ENCODE measurements at places on chromosomes 2 and 18.

- DNase-seq = no peak
These were observed 54.8 kb downstream of the CDH20 start for GRCh38 chr18:61388010-61388409.

DNA sequence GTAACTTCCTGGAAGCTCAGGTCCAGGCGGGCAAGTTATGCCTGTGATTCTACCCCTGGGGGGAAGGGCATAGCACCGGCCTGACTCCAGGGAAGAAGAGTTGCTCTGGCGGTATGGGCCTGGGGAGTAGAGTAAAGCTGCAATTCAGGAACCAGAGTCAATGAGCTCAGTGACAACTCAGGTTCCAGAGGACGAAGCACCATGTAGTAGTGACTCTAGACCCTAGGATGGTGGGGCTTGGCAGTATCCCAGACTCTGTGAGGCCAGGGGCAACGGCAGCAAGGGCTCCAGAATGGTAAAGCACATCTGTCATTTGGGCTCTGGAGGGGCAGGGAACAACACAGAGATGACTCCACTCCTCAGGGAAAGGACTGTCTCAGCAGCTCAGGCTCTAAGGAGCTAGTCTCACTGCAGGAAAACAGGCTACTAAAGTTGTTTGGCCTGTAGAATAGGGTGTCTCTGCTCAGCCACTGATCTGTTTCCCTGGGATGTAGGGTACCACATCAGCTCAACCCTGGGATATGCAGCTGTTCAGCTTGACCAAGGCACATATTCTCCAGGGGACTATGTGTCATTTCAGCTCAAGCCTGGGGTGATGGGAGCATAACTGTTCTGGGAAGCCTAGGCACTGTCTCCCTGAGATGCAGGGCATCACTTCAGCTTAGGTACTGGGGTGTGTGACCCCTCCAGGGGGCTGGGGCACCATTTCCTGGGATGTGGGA, 36.2 kb upstream of the RHOB start:
- DNase-seq = no peak

- DNase-seq = no peak
These were observed 26.4 kb upstream of the FHOD3 start for GRCh38 chr18:36271153-36271552.

- DNase-seq = no peak
These were observed 21.1 kb upstream of the IHH start for GRCh38 chr2:219081701-219082331.

DNA sequence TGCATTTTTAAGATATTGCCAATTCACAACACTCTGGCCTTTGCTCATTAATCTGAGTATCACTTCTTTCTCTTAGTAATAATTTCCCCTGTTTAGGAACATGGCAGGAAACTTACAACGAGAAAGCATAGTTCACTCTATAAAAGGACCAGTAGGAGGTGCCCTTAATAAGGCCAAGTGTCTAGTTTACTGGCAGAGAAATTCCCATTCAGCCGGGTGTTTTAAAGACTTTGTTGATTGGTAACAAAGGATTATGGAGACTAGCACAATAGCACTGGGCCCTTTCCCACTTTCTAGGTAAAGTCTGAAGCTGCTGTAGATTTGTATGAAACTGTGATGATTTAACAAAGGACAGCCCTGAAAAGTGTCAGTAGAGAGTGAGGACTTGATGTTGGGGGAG, 3.1 kb downstream of the DCC start:
- DNase-seq = no peak

GRCh38 chr2:1651121-1652033, 92.9 kb downstream of the PXDN start:
- no peak for DNase-seq

GRCh38 chr18:63157293-63158011, 162.1 kb downstream of the BCL2 start:
- no peak for DNase-seq

DNA sequence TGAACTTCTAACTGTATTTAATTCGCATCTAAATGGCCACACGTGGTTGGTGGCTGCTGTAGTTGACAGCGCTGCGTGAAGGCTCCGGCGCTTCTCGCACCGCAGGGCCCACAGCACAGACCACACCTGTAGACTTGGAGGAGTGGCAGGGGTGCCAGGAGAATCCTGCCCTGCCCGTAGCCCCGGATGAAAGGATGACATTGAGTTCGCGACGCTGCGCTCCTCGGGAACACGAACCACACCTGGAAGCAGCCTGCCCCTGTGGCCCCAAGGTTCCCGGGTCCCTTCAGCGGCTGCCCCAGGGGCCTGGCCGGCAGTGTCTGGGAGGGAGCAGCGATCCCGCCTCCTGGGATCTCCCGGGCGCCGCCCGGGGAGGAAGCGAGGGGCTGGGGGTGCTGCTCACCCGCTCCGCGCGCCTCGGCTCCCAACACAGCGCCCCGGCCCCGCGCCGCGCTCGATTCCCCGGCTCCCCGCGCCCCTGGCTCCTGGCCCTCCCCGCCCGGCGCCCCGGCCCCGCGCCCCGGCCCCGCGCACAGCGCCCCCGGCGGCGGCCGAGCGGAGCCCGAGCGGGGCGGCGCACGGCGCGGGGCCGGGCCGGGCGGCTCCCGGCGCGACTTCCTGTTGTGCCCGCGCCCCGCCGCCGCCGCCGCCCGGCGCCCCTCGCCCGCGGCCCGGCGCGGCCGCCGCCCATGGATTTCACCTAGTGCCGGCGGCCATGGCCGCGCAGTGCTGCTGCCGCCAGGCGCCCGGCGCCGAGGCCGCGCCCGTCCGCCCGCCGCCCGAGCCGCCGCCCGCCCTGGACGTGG, at the start of gene RNPEPL1:
Gene RNPEPL1, plus strand, starts transcription at position 613 of the 806 bp plus-strand sequence. Its CDS starts 103 bp downstream, at position 716.
- no peak for DNase-seq

GRCh38 chr18:39793609-39794008, 2161.4 kb upstream of the PIK3C3 start:
- no peak for DNase-seq

DNA sequence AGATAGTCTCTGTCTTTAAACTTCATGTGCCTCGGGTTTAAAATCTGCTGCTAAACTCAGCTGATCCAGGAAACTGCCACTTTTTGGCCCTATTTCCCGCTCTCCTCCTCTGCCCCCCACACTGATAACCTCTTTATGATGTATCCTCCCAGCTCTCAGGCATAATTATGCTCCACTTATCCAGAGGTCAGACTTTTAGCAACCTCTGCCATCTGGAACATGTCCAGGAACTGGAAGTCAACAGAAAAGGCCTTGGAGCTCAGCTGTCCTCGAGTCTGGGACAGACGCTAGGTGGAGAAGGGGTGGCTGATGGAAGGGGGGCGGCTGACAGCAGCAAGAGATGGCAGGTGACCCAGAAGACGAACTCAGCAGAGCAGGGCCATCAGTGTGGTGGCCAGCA, 41.2 kb downstream of the ASAP2 start:
- no peak for DNase-seq

DNA sequence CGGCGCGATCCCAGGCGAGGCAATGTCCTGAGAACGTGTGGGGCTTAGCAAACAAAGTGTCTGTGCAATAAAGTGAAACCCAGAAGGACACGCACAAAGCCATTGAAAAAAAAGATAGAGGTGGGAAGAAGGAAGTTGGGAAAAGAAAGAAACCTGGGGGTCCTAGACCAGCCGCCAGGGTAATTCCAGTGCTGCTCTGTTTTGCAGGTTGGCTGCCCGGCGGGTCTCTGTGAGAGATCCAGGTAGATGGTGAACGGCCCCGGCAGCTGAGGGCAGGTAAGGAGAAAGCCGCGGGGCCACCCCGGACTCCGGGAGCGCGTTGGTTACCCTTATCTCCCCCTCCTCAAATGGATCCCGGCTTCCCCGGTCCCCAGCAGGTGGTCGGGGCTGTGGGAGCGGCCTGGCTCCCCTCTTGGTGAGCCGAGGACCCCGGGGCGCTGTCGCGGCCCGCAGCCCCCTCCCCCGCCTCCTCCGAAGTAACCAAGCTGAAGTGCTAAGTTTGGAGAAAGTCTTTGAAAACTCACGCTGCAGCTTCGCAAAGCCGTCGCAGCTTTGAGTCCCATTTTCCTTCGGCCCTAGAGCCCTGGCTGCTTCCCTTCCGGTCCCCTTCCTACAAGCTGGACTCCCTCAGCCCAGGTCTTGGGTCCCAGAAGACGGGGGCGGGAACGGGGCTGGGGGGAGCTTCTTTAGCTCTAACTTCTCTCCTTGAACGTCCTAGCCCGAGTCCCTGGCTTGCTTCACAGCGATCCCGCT, 588 bp downstream of the OTX1 start:
- DNase-seq = no peak

DNA sequence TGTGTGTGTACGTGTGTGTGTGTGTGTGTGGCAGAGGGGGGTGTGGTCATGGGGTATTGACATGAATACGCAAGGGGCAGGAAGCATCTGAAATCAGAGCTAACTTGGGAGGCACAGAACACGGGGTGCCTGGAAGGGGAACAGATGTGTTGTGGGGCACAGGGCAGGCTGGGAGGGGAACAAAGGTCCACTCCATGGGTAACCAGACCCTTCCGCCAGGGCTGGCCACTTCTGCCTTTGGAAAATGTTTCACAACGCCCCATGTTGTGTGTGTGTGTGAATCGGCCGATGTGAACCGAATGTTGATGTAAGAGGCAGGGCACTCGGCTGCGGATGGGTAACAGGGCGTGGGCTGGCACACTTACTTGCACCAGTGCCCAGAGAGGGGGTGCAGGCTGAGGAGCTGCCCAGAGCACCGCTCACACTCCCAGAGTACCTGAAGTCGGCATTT, at the start of gene SLC11A1:
Gene SLC11A1, plus strand, starts transcription at position 358 of the 451 bp plus-strand sequence. CDS start 96 bp downstream, outside the sequence.
- DNase-seq = no peak

DNA sequence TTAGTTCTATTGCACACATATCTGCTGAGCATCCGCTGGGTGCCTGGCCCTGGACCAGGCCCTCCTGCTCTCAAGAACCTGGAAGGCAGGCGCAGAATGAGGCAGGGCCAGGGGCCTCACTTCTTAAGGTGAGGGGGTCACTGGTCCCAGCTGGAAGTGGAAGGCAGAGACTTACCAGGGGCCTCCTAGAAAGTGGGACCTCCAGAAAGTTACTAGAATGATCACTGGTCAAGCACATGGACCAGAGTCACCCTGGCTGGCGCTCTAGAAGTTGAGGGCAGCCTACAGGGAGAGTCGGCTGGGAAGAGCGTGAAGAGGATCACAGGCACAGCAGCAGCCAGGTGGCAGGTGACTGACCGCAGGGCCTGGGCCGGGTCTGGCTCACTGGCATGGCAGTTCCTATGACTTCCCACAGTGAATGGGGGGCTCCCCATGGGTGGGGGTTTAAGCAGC, 26.1 kb upstream of the MAL start:
- DNase-seq = no peak

- no peak for DNase-seq
These were observed 59.1 kb downstream of the GREB1 start for GRCh38 chr2:11592671-11593574.

Measured in KG1 (cell line).